CD4-positive, alpha-beta T cell treated with Interleukin-12 subunit alpha and Interleukin-12 subunit beta, for 1 hour (primary cell): ENCODE measurements at places on chromosomes 1 and 21.

DNA sequence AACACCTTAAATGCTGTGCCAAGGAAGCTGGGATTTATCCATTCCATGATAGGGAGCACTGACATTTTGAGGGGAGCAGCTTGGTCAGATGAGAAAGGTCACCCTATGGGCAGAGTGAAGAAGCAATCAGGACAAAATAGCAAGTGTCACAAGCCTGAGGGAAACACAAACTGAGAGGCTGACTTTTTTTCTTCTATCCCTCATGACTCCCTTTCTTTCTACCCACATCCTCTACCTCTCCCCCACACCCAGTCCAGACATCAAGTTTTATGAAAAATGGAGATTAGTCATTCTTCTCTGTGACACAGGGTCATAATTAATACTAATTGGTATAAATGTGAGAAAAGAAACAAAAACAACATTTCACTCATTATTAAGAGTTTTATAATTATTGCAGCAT is 103.1 kb downstream of the SLC25A24 start:
- DNase-seq, result no peak

GRCh38 chr1:212470059-212470458 is 37.3 kb downstream of the NENF start:
- no peak for DNase-seq

DNA sequence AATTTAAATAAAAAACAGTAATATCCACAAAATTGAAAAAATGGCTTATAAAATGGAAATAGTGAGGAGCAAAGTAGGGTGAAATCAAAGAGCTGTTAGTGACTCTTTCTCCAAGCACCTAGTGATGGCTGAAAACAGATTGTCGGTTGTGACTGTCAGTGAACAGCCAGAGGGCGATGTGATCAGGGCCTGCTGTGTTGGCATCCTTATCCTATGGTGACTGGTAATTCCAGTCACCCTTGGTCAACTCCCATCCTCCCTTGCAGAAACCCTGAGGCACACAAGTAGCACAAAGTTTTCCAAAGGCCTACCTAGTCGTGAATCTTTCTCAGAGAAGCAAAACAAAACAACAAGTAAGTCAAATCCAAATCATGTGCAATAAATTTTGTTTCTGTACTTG is 599.8 kb upstream of the CXADR start:
- no peak for DNase-seq

DNA sequence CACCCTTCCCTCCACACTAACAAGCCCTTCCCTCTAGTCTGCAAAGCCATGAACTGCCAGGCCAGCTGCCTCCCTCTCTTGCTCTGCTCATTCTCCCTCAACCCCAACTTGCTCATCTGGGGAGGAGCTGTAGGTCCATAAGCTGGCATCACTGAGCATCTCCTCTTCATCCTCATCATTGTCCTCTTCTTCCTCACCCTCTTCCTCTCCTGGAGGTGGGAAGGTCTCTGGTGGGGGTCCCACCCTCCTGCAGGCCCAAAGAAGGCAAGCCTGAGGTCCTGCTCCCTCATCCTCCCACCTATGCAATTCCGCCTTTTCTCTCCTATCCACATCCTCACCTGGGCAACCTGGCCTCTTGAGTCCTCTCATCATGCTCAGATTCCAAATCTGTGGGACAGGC is 2.7 kb downstream of the ZNF692 start:
- no peak for DNase-seq

- no peak for DNase-seq
These were observed 56.8 kb downstream of the TENT5C start for GRCh38 chr1:117662667-117663066.

DNA sequence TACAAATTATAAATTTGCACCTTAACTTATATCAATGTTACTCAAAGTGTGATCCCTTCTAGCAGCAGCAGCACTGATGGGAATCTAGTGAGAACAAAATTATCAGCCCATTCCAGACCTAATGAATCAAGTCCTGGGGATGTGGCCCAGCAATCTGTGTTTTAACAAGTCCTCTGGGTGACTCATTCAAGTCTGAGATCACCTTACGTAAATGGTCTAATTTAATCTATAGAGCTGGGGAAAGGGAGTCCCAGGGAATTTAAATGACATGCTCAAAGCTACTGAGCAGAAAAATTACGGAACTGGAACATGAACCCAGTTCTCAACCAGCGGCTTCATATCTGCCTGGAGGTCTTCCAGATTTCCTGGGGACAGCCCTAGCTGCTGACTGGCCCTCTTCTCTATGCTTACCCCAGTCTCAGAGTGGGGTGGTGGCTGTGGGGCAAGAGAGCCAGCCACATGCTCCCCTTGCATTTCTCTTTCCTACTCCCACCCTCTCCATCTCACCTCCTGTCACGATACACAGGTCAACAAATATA is 220.0 kb downstream of the TM2D1 start:
- no peak for DNase-seq

DNA sequence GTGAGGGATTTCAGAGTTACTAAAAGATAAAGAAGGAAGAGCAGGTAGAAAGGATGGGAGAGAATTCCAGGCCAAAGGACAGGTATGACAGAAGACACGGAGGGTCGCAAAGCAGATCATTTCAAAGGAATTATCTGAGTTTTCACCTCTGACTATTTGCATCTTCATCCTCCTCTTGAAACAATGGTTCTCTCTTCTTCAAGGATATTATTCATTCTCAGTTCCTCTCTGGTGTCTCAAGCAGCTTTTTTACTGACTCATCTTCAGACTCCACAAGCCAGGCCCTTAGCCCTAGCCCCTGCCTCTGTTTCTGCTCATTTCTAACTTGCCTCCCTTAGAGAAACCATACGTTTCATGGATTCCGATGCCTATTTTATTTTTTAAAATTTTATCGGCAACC is 15.0 kb downstream of the DDX59 start:
- no peak for DNase-seq

DNA sequence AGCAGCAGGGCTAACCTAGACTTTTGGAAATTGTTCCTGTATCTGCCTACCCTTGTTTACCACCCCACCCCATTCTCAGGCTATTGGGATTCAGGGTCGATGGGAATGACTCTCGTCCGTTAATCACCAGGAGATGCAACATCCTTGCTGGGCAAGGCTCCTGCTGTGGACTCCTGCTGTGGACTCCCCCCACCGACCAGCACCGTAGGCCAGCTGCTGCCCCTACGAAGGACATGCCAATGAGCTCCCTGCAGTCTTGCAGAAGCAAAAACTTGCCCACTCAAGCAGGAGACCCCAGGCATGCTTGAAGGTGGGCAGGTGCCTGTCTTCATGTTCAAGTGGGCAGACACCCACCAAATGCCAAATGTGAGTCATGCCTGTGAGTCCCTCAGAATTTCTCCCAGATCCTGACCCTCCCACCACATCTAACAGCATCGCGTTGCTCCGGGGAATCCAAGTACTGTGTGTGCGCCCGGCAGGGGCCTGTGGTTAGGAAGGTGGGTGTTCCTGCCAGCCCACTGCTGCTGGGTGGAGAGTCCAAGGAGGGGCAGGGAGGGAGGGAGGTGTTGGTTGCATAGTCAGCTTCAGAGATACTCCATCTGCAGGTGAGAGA is 41.7 kb upstream of the SOX13 start:
- no peak for DNase-seq

- DNase-seq, result no peak
These were observed 120.8 kb upstream of the GADD45A start for GRCh38 chr1:67564193-67564592.

GRCh38 chr1:223087291-223088255 is 55.5 kb downstream of the TLR5 start:
- no peak for DNase-seq

GRCh38 chr21:43824333-43825241 is 35.2 kb downstream of the RRP1 start:
- no peak for DNase-seq
